Spleen (tissue), 13 donors: ENCODE measurements at places on chromosomes 11 and 22. TPM values are rescaled to one million over a fixed set of nuclear protein-coding genes. Genes with fewer than 3 reads are reported as not detected.
A peak's percentile ranks its signal among the peaks of the same experiment; 100 is the strongest.

GRCh38 chr11:1052133-1053011, 15.9 kb upstream of the MUC6 start:
- H3K4me1 ChIP-seq = peaks cover 28% of the 10 kb centered on the region
- peak; percentile 71 for DNase-seq
- no peaks in the 10 kb centered on the region for H3K27me3 ChIP-seq
- H3K4me3 ChIP-seq = no peak overlapping the region
- no peaks in the 10 kb centered on the region for H3K36me3 ChIP-seq

DNA sequence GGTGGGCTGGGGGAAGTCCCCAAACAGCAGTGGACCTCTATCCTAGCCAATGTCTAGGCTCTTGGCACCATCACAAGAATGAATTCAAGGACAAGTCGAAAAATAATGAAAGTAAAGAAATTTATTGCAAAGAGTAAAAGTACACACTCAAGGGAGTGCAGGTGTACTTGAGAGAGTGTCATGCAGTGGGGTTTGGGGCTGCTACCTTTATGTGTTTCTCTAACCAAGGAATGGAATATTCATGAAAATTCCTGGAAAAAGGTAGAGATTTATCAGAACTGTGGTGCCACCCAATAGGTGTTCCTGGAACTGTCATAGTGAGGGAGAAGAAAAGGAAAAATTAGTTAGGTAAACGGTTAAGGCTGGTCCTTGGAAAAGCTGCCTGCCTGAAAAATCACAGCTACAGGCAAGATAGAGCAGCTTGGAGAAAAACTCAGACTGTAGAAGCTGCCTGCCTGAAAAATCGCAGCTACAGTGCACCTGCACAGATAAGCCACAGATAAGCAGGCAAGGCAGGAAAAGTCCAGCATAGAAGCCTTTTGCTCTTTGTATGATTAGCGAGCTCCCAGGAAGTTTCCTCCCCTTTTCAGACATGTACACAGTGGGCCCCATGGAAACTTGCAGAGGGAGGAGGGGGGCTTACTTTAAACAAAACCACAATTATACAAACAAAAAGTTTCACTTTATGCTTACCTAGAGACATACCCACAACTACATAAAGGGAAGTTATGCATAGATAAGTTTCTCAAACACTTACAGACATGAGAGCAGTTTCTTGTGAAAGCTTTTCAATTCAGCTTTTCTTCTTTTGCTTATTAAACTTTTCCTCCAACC, 71.4 kb upstream of the B3GNT6 start:
- H3K4me1 ChIP-seq = no peaks in the 10 kb centered on the region
- no peak overlapping the region for H3K4me3 ChIP-seq
- no peak for DNase-seq
- no peak overlapping the region for H3K27ac ChIP-seq

- no peak overlapping the region for H3K27ac ChIP-seq
- no peak overlapping the region for H3K4me3 ChIP-seq
- H3K4me1 ChIP-seq = no peaks in the 10 kb centered on the region
- no peak for DNase-seq
Observed at GRCh38 chr11:44366741-44367140, 56.8 kb upstream of the ALX4 start.

DNA sequence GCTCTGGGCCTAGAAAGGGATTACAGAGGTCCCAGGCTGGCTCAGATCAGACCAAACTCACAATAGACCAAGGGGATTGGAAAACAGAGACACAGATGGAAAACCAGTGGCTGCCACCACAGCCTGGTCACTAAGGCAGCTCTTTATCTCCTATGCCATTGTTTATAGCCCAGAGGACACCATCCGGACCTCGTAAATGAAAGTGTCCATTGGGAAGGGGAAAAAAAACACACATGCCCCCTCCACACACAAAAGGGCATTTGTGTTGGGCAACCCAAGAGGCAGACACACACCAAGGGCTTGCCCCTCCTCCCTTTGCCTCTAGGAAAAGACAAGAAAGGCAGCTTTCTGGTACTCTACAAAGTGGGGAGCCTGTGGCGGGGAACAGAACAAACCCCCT, 85.9 kb downstream of the GAB2 start:
- DNase-seq = no peak
- no peak overlapping the region for H3K4me3 ChIP-seq
- no peaks in the 10 kb centered on the region for H3K36me3 ChIP-seq
- no peak overlapping the region for H3K27ac ChIP-seq

- no peaks in the 10 kb centered on the region for H3K36me3 ChIP-seq
- no peak overlapping the region for H3K27ac ChIP-seq
- no peak for DNase-seq
- H3K4me3 ChIP-seq = no peak overlapping the region
- H3K27me3 ChIP-seq = no peaks in the 10 kb centered on the region
Observed at GRCh38 chr11:126307706-126308105, 3.8 kb downstream of the DCPS start.

GRCh38 chr11:94758666-94759065, 9.5 kb upstream of the AMOTL1 start:
- H3K4me1 ChIP-seq = peaks cover 10% of the 10 kb centered on the region
- no peak overlapping the region for H3K4me3 ChIP-seq
- H3K27ac ChIP-seq = no peak overlapping the region
- no peaks in the 10 kb centered on the region for H3K27me3 ChIP-seq

GRCh38 chr11:118000850-118001228, 14.6 kb downstream of the IL10RA start:
- peaks cover 51% of the 10 kb centered on the region for H3K36me3 ChIP-seq
- H3K27ac ChIP-seq = peak overlapping the region; percentile 78
- peaks cover 28% of the 10 kb centered on the region for H3K4me1 ChIP-seq
- no peaks in the 10 kb centered on the region for H3K27me3 ChIP-seq
- DNase-seq = no peak

GRCh38 chr11:16380941-16381568, 24.7 kb upstream of the SOX6 start:
- no peak overlapping the region for H3K4me3 ChIP-seq
- DNase-seq = no peak
- H3K36me3 ChIP-seq = no peaks in the 10 kb centered on the region

DNA sequence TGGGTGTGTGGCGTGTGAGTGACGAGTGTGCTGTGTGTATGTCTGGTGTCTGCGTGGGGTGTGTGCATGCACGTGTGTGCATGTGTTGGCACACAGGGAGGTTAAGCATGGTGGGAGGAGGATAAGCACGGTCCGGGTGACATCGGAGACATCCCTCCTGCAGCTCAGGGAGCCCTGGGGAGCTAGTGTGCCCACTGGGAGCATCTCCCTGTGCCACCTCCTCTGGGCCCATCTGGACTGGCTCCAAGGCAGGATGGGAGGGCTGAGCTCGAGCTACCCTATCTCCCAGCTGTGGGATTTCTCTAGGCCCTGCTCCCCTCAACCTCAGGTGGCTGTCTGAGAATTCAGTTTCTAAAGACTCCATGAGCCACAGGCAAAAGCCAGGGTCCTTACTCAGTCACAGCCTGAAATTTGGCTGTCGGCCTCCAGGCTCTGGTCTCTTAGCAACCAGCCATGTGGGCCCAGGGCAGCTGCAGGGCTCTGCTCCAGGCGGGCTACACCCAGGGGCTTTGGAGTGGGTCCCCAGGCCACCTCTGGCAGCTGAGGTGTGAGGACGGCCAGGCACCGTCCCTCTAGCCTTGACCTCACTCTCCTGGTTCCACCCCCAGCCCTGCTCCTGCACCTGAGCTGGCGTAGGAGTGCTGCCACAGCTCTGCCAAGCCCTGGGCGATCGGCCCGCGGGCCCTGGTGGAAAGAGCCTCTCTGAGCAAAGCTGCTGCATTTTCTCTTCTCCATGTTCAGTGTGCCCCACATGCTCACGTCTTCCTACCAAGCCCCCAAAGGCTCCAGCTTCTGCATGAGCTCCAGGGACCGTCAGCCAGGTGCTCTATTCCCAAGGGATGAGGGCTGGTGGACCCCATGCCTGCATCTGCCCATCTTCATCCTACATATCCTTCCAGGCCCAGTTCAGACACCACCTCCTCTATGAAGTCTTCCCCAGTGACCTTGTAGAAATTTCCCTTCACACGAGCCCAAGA, 39.7 kb downstream of the RTL6 start:
- peak; percentile 70 for DNase-seq
- peaks cover 5% of the 10 kb centered on the region for H3K4me1 ChIP-seq
- no peak overlapping the region for H3K4me3 ChIP-seq
- no peak overlapping the region for H3K27ac ChIP-seq
- no peaks in the 10 kb centered on the region for H3K36me3 ChIP-seq

DNA sequence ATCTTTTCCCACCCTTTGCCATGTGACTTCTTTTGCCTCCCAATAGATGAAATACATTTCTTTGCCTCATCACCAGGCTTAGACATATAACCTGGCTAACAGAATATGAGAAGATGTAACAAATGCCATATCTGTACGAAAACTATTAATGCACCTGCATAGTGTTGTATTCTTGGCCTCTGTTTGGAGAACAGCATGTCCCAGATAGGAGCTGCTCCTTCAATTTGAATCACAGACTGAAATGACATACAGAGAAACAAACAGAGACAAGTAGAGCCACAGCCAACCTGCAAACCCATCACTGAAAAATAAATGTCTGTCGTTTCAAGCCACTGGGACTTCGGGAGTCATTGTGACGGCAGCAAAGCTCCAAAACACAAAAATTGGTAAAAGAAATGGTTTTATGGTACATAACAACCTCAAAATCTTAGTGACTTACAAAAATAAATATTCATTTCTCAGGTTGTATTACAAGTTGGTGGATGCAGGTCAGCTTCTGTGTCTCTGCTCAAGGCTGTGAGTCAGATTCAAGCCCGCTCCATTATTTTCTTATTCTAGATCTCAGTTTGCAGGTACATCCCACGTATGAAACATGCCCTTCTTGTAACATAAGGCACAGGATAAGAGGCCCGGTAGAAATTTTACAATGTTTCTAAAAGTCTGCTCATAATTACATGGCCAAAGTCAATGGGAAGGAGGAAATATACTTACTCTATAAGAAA, 171.3 kb upstream of the SOX6 start:
- no peaks in the 10 kb centered on the region for H3K4me1 ChIP-seq
- no peak for DNase-seq
- H3K4me3 ChIP-seq = no peak overlapping the region
- no peak overlapping the region for H3K27ac ChIP-seq
- no peaks in the 10 kb centered on the region for H3K27me3 ChIP-seq

GRCh38 chr11:134856056-134856971, 444.3 kb upstream of the B3GAT1 start:
- H3K27me3 ChIP-seq = peaks cover 9% of the 10 kb centered on the region
- H3K4me3 ChIP-seq = no peak overlapping the region

GRCh38 chr11:67416416-67417335, 1.2 kb downstream of the CARNS1 start:
- peak overlapping the region; percentile 96 for H3K27ac ChIP-seq
- H3K27me3 ChIP-seq = peaks cover 11% of the 10 kb centered on the region

DNA sequence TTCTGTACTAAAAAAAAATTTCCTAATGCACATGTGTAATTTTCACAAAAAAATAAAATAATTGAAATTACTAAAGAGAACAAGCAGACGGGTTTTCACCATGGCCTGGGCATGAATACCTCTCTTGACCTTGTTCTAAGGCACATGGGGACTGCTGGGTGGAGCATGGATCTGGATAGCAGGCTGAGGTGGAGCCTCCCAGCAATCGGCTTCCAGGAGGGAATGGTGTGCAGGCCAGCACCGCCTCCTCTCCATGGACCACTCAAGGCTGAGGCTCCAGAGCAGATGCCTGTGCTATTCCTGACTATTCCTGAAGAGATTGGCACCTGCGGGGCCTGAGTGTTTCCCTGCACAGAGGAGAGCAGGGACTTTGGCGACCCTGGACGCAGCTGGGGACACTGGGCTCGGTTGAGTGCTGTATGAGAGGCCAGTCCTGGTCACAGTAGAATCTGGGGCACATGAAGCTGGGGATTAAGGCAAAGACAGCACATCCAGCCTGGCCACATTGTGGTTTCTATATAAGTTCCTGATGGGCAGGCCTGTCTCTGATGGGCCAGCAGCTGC, 963.6 kb downstream of the BRD1 start:
- no peaks in the 10 kb centered on the region for H3K36me3 ChIP-seq
- H3K27ac ChIP-seq = no peak overlapping the region
- H3K27me3 ChIP-seq = no peaks in the 10 kb centered on the region
- no peak overlapping the region for H3K4me3 ChIP-seq

- no peaks in the 10 kb centered on the region for H3K36me3 ChIP-seq
- DNase-seq = no peak
- H3K4me3 ChIP-seq = no peak overlapping the region
- no peaks in the 10 kb centered on the region for H3K27me3 ChIP-seq
Observed at GRCh38 chr11:68804786-68805185, 36.9 kb downstream of the CPT1A start.

- peak overlapping the region; percentile 54 for H3K27ac ChIP-seq
- no peaks in the 10 kb centered on the region for H3K27me3 ChIP-seq
- H3K4me3 ChIP-seq = no peak overlapping the region
- peaks cover 36% of the 10 kb centered on the region for H3K36me3 ChIP-seq
- peaks cover 30% of the 10 kb centered on the region for H3K4me1 ChIP-seq
Observed at GRCh38 chr11:8917157-8917825, 6.3 kb downstream of the AKIP1 start.

DNA sequence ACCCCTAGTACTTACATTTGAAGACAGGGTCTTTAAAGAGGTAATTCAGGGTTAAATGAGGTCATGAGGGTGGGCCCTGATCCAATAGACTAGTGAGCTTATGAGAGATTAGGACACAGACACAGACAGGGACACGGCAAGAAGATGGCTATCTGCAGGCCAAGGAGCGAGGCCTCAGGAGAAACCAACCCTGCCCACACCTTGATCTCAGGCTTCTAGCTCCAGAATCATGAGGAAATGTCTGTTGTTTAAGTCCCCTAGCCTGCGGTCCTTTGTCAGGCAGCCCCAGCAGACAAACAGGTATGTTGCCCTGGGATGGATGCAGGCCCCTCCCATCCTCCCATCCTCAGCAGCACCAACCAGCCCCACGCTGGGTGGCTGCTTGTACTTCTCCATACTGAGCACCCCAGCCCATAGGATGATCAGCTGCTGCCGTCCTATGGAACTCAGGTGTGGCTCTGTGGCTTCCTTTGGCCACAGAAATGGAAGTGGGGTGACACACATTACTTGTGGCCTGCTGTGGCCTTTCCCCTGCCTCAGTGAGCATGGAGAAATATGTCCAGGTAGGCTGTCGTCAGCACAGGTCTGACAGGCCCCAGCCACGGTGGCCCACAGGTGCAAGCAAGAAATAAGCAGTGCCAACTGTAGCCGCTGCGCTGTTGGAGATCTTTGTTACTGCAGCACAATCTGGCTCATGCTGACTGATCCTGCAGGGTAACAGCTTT, 7.9 kb downstream of the GNB1L start:
- H3K27ac ChIP-seq = no peak overlapping the region
- DNase-seq = no peak
- H3K36me3 ChIP-seq = peaks cover 10% of the 10 kb centered on the region
- H3K4me3 ChIP-seq = no peak overlapping the region
- peaks cover 88% of the 10 kb centered on the region for H3K4me1 ChIP-seq
- H3K27me3 ChIP-seq = no peaks in the 10 kb centered on the region

GRCh38 chr11:83265331-83265730, 20.8 kb downstream of the CCDC90B start:
- no peaks in the 10 kb centered on the region for H3K27me3 ChIP-seq
- H3K4me1 ChIP-seq = no peaks in the 10 kb centered on the region
- DNase-seq = no peak
- no peak overlapping the region for H3K27ac ChIP-seq
- H3K36me3 ChIP-seq = peaks cover 99% of the 10 kb centered on the region

Gene APOBEC3G
- 69.0 TPM for total RNA-seq

Gene POTEH
- not detected for total RNA-seq

Gene ZNF215
- 2.6 TPM for total RNA-seq

Gene SMC1B
- not detected for total RNA-seq

Gene EFCAB6
- 0.63 TPM for total RNA-seq

Gene FLRT1
- not detected for total RNA-seq

Gene FGF19
- total RNA-seq = not detected

Gene MS4A7
- total RNA-seq = 492 TPM
